ENCODE measurements at places on chromosomes 3 and 15.

- DNase-seq = no peak
Observed at GRCh38 chr3:22175947-22176346, 424.9 kb upstream of the ZNF385D start.

- peak; percentile 6 for DNase-seq
Observed at GRCh38 chr3:43071313-43071893, 34.5 kb downstream of the POMGNT2 start.

DNA sequence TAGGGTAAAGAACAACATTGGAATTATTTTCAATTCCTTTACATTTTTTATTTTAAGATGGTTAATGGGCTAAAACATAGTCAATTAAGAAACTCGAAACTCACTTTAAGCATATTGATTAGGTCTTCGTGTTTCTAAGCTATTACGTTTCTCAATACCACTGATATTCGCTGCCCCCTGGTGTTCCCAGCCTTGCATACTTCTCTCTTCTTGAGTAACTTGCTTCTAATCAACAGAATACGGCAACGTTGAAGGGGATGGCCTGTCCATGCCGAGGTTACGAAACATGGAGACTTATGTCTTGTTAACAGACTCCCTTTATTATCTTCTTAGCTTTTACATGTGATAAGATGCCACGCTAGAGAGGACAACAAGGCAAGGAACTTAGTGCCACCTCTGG is 43.6 kb downstream of the ROBO1 start:
- no peak for DNase-seq

DNA sequence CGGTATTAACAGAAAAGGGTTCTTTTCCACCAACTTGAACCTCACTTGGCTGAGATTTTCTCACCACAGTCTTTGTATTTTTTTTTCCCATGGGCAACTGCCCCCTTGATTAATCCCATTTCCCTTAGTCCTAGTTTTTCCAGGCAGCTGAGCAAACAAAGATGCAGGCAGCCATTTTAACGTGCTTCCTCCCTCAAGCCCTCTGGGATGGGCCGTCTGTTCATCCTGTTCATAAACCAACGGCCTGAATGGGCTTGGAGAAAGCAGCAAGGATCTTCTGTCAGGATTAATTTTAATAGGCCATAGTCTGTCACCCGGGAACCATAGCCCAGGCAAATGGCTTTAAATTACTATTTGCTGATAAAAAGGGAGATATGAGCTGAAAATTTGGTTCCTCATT is 10.4 kb upstream of the POLR2M start:
- no peak for DNase-seq

- no peak for DNase-seq
Observed at GRCh38 chr3:180492047-180492446, 109.9 kb upstream of the TTC14 start.

GRCh38 chr15:74565381-74566085 is 24.5 kb downstream of the ARID3B start:
- DNase-seq = no peak

- DNase-seq = no peak
Observed at GRCh38 chr3:126322181-126322967, 34.8 kb downstream of the KLF15 start.

DNA sequence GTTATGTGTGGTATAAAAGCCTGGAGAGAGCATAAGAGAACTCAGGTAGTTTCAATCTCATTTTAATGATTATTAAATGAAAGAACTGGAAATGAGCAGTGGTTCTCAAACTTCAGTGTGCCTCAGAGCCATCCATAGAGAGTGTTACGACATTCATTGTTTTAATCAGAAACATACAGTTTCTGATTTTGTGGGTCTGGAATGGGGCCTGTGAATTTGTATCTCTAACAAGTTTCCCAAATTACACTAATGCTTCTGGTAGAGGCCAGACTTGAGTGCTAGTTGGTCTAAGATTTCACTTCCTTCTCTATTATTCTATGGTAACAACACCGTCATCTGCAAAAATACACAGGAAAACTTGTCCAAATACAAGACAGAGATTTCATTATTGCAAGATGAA is 292.0 kb upstream of the NECTIN3 start:
- DNase-seq = no peak

GRCh38 chr3:175397372-175397771 is 538.2 kb downstream of the NAALADL2 start:
- DNase-seq = no peak

GRCh38 chr3:178777718-178778411 is 241.6 kb downstream of the KCNMB2 start:
- DNase-seq = peak; percentile 16

GRCh38 chr3:99866261-99866761 is 48.6 kb downstream of the CMSS1 start:
- DNase-seq = peak; percentile 54

- no peak for DNase-seq
Observed at GRCh38 chr3:48430708-48431101, 819 bp upstream of the PLXNB1 start.

DNA sequence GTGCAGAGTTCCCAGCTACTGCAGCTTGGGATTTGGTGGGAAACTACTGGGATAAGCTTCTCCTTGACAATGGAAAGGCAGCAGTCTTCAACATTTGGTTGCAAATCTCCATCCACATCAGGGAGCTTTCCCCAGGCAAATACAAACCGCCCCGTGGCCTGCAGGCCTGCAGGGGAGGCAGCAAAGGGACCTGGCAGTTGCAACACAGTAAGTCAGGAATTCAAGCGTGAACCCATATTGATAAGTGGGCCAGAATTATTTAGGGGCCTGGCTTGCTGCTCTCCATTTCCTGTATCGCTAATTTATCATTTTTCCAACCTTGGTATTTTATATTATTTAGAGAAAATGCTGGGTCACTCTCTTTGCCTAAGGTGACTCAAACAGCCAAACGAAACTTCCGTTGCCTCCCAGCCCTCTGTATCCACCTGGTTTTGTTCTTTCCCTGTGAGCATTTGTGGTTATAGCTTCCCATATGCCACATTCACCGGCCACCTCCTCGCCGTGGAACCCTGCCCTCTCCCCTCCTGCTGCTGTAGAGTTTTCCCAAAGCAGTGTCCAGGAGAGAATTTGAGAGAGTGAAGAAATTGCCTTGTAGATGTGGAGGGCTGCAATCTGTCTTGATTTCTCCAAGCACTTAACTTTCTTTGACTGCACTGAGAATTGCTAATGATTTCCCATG is 34.8 kb downstream of the B3GALNT1 start:
- no peak for DNase-seq

GRCh38 chr3:20340324-20340928 is 154.4 kb upstream of the SGO1 start:
- peak; percentile 80 for DNase-seq

DNA sequence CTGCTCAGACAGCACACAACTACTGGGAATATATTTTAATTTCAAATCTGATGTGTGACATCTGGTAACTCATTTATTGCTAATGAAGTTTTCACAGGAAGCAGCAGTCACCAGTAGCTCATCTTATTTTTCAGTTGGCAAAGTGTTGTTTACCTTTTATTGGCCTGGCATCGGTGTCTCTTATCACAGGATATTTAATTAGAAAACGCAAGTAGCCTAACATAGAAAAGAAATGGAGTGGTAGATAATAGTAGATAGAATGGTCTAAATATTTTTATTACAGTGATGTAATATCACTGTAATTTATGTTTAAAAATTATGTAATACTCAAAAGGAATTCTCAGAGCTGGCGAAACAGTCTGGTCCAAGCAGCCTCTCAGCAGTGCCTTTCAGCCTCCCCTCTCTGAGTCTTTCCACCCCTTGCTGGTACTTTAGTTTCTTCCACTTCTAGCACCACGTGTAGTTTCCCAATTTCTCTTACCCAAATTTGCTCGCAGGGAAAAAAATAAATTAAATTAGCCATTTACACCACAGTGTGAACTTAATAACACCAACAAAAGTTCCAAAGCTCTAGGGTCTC is 31.9 kb downstream of the AGTR1 start:
- no peak for DNase-seq

GRCh38 chr3:73327052-73327451 is 265.6 kb downstream of the EBLN2 start:
- DNase-seq = no peak

DNA sequence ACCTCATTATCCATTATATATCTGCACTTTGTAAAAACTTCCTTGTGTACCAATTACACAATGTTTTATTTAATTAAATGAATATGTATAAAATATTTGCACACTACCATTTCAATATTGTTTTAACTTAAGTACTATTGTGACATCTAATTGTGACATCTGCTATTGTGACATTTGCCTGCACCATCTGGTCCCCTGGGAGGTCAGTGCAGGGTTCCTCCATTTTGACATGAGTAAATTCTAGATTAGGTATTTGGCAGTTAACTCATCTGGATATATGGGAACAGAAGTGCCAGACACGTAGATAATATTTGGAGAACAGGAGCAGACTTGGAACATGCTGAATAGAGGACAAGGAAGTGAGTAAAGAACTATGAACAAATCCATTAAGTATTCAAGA is 332.1 kb downstream of the VGLL3 start:
- DNase-seq = no peak

DNA sequence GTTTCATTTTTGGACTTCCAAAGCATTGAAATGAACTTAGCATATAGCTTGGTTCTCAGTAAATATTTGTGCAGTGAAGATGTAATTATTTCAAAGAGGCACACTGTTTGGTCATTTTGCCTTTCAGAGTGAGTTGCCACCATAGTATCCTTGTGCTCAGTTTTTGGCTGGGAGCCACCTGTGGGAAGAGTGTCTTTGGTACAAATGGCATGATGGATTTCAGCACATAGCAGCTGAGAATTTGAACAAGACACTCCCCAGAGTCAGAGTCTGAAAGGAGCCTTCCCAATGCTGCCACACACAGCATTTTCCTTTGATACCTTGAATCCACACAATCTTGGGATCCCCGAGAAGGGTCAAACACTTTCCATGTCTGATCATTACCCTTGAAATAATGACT is 897.2 kb upstream of the ARPP21 start:
- no peak for DNase-seq

- DNase-seq = no peak
Observed at GRCh38 chr15:25725758-25726157, 137.4 kb downstream of the ATP10A start.

- DNase-seq = no peak
Observed at GRCh38 chr15:38374556-38374955, 79.4 kb upstream of the FAM98B start.

- DNase-seq = no peak
Observed at GRCh38 chr3:36813305-36813704, 49.0 kb upstream of the DCLK3 start.

DNA sequence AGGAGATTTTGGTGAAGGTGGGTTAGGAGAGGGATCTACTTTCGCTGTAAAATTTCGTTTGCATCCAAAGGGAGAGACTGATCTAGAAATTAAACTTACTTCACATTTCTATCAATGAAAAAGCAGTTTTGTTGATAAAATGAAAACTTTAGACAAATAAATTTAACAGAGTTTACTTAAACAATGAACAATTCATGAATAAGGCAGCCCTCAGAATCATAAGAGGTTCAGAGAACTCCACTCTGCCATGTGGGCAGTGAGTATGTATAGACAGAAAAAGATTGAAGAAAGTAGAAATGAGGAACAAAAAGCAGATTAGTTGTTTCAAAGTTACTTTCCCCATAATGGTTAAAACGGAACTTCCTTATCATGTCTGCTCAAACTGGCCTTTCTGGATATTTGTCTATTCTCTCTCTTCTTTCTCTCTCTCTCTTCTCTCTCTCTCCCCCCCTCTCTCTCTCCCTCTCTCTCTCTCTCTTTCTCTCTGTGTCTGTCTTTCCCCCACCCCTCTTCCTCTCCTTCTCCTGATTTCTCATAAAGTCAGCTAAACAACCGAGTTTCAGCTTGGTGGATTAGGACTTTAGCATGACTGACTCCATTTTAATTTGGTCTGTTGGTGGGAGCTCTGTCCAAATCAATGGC is 248.9 kb downstream of the TJP1 start:
- no peak for DNase-seq

GRCh38 chr3:67381667-67382272 is 272.6 kb downstream of the SUCLG2 start:
- no peak for DNase-seq

DNA sequence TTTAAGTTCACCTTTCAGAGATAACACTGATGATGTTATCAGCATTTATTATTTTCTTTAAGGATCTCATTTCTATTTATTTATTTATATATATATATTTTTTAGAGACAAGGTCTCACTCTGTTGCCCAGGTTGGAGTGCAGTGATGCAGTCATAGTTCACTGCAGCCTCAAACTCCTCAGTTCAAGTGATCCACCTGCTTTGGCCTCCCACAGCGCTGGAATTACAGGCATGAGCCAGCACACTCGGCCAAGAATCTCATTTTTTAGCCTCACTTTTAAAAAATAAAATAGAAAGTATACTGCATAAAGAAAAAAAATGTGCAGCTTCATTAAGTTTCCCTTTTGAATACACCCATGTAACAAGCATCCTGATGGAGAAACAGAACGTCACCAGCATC is 35.6 kb downstream of the PLA2G4D start:
- DNase-seq = no peak

- DNase-seq = no peak
Observed at GRCh38 chr3:27322634-27323033, 46.5 kb downstream of the NEK10 start.

DNA sequence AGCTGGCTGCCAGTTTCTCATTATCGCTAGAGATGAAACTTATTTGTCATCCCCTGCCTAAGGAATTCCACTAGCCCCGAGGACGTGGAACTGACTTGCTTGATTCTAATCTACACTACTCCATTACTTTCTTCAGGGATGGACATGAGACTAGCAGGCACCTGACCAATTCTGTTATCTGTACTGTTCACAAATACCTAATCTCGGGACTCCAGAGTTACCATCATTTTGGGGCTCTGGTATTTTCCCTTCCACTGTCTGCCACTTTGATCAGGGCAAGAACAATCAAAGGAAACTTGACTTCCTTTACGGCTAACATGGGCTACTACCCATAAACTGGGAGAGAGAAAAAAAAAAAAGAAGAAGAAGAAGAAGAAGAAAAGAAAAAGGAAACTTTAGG is 27.8 kb downstream of the BMF start:
- DNase-seq = no peak

GRCh38 chr3:149085828-149086231 is 503 bp downstream of the HLTF start:
- peak; percentile 25 for DNase-seq

GRCh38 chr3:120470870-120471269 is 20.1 kb upstream of the FSTL1 start:
- no peak for DNase-seq

DNA sequence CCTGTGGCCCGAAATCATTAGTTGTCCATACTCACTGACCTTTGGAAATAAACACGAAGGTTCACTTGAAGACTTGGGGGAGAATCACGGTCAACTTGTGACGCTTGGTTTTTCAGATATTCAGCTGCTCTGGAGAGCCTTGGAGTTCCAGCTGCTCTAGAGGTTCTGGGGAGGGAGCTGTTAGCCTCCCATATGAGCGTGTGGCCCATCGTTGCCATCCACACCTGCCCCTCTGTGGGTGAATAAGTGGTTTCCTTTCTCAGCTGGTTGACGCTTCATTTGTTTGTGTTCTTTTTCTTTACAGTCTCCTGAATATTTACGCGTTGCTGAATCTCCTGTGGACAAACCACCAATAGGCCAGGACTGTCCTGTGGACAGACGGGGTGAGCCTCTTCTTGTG is 35.6 kb downstream of the APBA2 start:
- DNase-seq = no peak
